Common myeloid progenitor, CD34-positive (primary cell): ENCODE measurements at places on chromosomes 6 and 20.

- no peak for DNase-seq
Measured at GRCh38 chr6:85250586-85251220, 199.2 kb upstream of the NT5E start.

- no peak for DNase-seq
Measured at GRCh38 chr6:152981989-152982903, 595 bp downstream of the FBXO5 start.

DNA sequence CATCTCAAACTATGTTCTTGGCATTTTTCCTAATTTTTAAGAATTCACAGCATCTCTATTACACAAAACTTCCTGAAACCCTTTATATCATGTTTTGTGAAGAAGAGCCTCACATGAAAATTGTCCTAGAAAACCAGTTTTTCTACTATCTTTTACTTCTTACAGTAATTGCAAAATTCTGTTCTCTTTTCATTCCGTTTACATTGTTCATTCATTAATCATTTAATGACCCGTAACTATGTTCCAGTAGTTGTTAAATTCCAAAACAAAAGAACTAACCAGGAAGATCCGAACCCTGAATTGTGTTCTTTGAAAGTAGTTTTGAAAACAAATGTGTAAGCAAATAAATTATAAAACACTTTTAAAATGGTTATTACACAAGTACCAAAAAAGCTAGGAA is 597.0 kb downstream of the EYS start:
- DNase-seq, result no peak

GRCh38 chr20:23541776-23542175 is 26.5 kb downstream of the CST9L start:
- no peak for DNase-seq

GRCh38 chr6:107495196-107495643 is 5.3 kb downstream of the SOBP start:
- peak; percentile 15 for DNase-seq

DNA sequence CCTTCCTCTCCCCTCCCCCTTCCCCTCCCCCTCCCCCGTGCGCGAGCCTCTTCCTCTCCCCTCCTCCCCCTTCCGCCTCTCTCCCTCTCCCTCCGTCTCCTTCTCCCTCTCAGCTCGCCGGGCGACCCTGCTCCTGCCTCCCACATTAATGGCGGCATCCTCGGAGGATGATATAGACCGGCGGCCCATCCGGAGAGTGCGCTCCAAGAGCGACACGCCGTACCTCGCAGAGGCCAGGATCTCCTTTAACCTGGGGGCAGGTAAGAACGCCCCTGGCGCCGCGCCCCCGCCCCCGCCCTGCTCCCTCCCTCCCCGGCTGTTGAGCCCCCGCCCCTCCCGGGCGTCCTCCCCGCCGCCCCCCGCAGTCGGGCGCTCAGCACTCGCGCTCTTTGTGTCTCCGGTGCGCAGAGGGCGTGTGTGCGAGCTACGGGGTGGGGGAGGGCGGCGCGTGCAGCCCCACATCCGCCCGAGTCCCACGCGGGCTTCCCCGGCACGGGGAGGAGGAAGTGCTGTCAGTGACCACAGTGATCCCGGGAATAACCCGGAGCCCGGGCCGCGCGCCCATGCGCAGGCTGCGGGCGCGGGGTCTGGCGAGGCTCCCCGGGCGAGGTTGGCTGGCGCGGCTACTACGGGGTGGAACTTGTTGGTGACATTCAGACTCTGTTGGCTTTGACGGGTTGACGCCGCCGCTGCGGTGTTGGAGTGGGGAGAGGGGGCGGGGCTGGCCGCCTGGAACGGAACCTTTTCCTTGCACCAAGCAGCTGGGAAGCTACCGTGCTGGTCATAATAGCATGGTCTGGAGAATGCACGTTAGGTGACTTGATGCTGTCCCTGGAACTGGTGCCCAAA is 33.2 kb downstream of the PHACTR1 start:
- DNase-seq, result peak; percentile 34

- DNase-seq, result no peak
Measured at GRCh38 chr6:25107218-25107617, 171.5 kb upstream of the RIPOR2 start.
